Omental fat pad (tissue), 4 donors: ENCODE measurements at places on chromosomes 13 and 19. TPM values are rescaled to one million over a fixed set of nuclear protein-coding genes. Genes with fewer than 3 reads are reported as not detected.

- peak; percentile 37 for DNase-seq
Measured at GRCh38 chr13:50222569-50223332, 207.5 kb downstream of the KCNRG start.

Gene ZNF433
- 3.4 TPM for total RNA-seq

GRCh38 chr19:43814663-43815352 is 12.3 kb upstream of the ZNF283 start:
- no peak for DNase-seq

- no peak for DNase-seq
Measured at GRCh38 chr13:96181911-96182310, 92.0 kb downstream of the HS6ST3 start.
